ENCODE measurements at places on chromosomes 5 and 9. TPM values are rescaled to one million over a fixed set of nuclear protein-coding genes. Genes with fewer than 3 reads are reported as not detected.

The PCDHB8 gene
- 0.26 TPM for total RNA-seq

The ASS1 gene
- 223 TPM for total RNA-seq

The SWI5 gene
- 35.7 TPM for total RNA-seq

The TMEM252 gene
- total RNA-seq = not detected

The SLC4A9 gene
- total RNA-seq = not detected

The HSPB3 gene
- 21.1 TPM for total RNA-seq

The SLC1A3 gene
- total RNA-seq = 3.1 TPM

The PCDHB16 gene
- total RNA-seq = 0.51 TPM

The PCDHGA2 gene
- 4.5 TPM for total RNA-seq

The GPX8 gene
- 84.7 TPM for total RNA-seq

The OR1Q1 gene
- total RNA-seq = not detected

The TXNDC8 gene
- not detected for total RNA-seq

The PRRX2 gene
- 4.6 TPM for total RNA-seq

The ADCY2 gene
- under 0.01 TPM for total RNA-seq

The ARHGEF28 gene
- total RNA-seq = 34.3 TPM

GRCh38 chr9:130681769-130682420 lies 11.7 kb upstream of the EXOSC2 start:
- no peak overlapping the region for H3K27ac ChIP-seq
- peak overlapping the region; percentile 34 for H3K4me3 ChIP-seq
- H3K27me3 ChIP-seq = no peaks in the 10 kb centered on the region

DNA sequence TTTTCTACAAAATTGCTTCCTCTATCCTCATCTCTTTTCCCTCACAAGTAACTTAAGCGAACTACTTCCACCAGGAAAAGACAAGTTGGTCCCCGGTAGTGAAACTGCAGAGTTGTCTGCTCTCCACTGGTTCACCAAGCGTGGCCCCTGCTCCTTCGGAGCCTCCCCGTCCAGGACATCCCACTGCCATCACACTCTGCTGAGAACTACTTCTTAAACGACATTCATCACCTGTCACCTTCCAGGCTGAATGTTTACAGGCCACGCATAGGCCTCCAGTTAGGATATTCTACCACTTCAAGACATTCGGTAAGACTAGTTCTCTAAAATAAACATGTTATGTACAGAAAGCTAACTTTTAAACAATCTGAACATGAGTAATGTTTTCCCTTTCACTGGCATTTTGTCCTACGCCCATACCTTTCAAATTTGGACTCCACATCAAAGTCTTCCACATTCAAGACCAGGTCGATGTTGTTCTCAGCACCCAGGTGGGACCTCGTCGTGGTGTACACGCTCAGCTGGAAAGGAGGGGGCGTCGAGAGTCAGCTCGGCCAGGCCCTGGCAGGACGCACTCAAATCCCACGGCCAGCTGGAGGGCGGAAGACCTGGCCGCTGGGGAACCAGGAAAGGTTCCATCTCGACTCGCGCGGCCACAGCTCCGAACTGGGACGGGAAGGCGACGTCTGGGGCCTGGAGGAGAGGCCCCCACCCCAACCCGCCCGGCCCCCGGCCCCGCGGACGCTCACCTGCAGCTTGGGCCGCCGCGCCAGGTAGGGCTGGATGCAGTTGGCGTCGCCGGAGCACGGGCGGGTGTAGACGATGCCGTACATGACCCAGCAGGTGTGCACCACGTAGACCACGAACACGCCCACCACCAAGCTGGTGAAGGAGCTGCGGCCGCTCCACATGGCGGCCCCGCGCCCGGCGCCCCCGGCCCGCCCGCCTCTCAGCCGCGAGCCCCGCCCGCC lies 683 bp downstream of the CLPTM1L start:
- H3K4me1 ChIP-seq = peaks cover 3% of the 10 kb centered on the region
- H3K27ac ChIP-seq = peak overlapping the region; percentile 41
- H3K27me3 ChIP-seq = no peaks in the 10 kb centered on the region
- peak overlapping the region; percentile 80 for H3K4me3 ChIP-seq

DNA sequence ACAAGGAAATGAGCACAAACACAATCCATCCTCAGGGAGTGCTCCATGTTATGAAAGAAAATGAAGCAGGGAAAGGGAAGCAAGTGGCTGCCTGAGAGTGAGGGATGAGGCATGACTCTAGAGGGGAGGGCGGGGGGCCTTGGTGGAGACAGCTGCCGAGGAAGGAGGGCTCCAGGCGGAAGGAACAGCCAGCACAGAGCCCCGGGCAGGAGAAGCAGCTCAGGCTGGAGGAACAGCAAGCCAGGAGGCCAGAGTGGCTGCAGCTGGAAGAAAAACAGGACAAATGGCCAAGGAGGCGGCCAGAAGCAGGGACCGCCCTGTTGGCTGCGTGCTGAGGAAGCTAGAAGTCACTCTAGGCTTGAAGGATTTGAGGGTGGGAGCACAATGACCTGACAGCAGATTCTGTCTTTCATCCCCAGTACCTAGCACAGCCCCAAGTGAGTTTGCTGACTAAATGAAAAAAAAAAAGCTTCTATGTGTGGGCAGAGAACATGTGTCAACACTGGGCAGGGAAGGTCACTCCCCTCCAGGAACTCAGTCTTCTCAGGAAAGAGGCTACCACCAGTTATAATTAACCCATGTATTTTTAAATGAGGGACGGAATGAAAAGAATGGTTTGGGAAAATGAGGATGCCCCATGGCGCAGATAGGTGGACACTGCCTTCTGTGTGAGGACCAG lies 142.8 kb downstream of the DCP2 start:
- DNase-seq = no peak
- H3K36me3 ChIP-seq = no peaks in the 10 kb centered on the region
- peaks cover 3% of the 10 kb centered on the region for H3K4me1 ChIP-seq
- no peaks in the 10 kb centered on the region for H3K27me3 ChIP-seq
- no peak overlapping the region for H3K27ac ChIP-seq

- no peaks in the 10 kb centered on the region for H3K27me3 ChIP-seq
- no peak overlapping the region for H3K4me3 ChIP-seq
- no peaks in the 10 kb centered on the region for H3K4me1 ChIP-seq
- H3K36me3 ChIP-seq = no peaks in the 10 kb centered on the region
- H3K27ac ChIP-seq = no peak overlapping the region
Observed at GRCh38 chr5:36619012-36619635, 12.7 kb downstream of the SLC1A3 start.

- peak; percentile 10 for DNase-seq
- no peaks in the 10 kb centered on the region for H3K36me3 ChIP-seq
- H3K27ac ChIP-seq = peak overlapping the region; percentile 31
- no peaks in the 10 kb centered on the region for H3K27me3 ChIP-seq
Observed at GRCh38 chr9:26262421-26263107, 584.3 kb upstream of the TUSC1 start.

- DNase-seq = peak; percentile 9
- no peak overlapping the region for H3K4me3 ChIP-seq
- peaks cover 22% of the 10 kb centered on the region for H3K4me1 ChIP-seq
- H3K27me3 ChIP-seq = no peaks in the 10 kb centered on the region
Observed at GRCh38 chr9:34256104-34256503, 73.0 kb downstream of the KIF24 start.

GRCh38 chr5:16932401-16932800 lies 3.7 kb downstream of the MYO10 start:
- DNase-seq = no peak
- no peaks in the 10 kb centered on the region for H3K27me3 ChIP-seq
- peaks cover 7% of the 10 kb centered on the region for H3K4me1 ChIP-seq
- no peak overlapping the region for H3K27ac ChIP-seq
- no peaks in the 10 kb centered on the region for H3K36me3 ChIP-seq

DNA sequence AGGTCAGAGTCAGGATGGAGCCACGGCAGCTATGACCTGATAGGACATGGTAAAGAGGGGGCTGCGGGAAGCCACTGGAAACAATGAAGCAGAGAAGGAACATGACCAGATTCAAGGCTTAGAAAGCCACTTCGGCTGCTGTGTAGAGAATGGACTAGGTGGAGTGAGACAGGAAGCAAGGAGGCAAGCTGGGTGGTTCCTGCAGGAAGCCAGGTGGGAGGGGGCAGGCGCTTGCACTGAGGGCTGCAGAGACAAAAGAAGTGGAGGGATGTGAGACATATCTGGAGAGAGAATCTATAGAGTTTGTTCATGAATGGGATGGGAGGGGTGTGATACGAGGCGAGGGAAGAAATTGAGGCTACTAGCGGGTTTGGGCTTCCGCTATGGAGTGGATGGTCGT lies 19.0 kb upstream of the N4BP3 start:
- no peak overlapping the region for H3K27ac ChIP-seq
- H3K4me1 ChIP-seq = no peaks in the 10 kb centered on the region
- H3K4me3 ChIP-seq = no peak overlapping the region
- H3K27me3 ChIP-seq = no peaks in the 10 kb centered on the region
- no peaks in the 10 kb centered on the region for H3K36me3 ChIP-seq

DNA sequence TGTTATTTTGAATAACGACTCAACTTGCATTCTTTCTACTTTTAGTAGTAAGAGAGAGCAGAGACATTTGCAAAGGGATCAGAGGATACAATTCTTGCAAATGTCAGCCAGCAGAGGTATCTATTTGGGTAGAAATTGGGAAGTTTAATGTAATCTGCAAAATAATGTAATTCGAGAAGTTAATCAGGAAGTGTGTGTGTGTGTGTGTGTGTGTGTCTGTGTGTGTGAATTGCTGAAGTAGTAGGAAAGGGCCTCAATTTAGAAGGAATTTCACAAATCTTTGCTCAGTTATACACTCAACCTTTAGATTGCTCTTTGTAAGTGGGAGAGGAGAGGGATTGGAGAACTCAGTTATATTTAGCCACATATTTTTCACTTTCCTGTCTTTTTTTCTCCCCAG lies 11.0 kb upstream of the IFNA1 start:
- DNase-seq = no peak
- H3K36me3 ChIP-seq = no peaks in the 10 kb centered on the region
- peaks cover 10% of the 10 kb centered on the region for H3K27me3 ChIP-seq
- no peak overlapping the region for H3K4me3 ChIP-seq
- H3K27ac ChIP-seq = no peak overlapping the region
- H3K4me1 ChIP-seq = no peaks in the 10 kb centered on the region

DNA sequence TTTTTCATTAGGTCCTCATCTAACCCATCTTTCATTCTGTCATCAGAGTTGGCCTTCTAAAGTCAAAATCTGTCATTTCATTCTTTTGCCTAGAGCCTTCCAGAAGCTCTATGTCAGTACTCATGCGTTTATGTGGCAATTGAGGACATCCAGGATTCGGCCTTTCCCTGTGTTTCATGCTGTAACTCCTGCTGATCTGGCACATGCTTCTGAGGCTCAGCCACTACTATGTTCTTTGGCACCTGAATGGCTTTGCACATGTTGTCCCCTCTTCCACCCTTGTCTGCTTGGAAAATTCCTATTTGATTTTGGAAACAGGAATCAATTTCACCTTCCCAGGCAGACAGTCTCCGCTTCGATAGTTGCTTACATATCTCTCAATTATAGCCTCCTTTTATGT lies 84.9 kb downstream of the GDNF start:
- no peak for DNase-seq
- H3K4me1 ChIP-seq = no peaks in the 10 kb centered on the region
- no peaks in the 10 kb centered on the region for H3K36me3 ChIP-seq
- no peaks in the 10 kb centered on the region for H3K27me3 ChIP-seq
- H3K4me3 ChIP-seq = no peak overlapping the region

DNA sequence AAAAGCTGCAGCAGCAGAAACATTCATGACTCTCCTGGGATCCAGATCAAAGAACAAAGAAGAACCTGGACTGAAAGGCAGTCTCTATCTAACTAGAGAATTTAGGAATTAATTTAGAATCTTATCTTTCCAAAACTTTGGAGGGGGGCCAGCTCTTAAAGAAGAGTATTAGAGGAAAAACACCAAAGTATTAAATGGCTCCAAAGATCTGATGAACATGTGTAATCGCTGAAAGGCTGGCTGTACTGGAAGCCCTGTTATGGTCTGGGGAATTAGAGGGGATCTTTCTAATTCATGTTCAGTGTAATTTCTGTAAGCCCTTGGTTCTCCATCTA lies 316.8 kb downstream of the CWC27 start:
- no peak overlapping the region for H3K4me3 ChIP-seq
- no peaks in the 10 kb centered on the region for H3K36me3 ChIP-seq
- H3K27ac ChIP-seq = no peak overlapping the region
- H3K27me3 ChIP-seq = no peaks in the 10 kb centered on the region

GRCh38 chr5:58264276-58264675 lies 195.6 kb downstream of the PLK2 start:
- no peaks in the 10 kb centered on the region for H3K27me3 ChIP-seq
- H3K4me3 ChIP-seq = no peak overlapping the region
- H3K27ac ChIP-seq = no peak overlapping the region
- H3K4me1 ChIP-seq = peaks cover 2% of the 10 kb centered on the region
- no peak for DNase-seq
- H3K36me3 ChIP-seq = no peaks in the 10 kb centered on the region

DNA sequence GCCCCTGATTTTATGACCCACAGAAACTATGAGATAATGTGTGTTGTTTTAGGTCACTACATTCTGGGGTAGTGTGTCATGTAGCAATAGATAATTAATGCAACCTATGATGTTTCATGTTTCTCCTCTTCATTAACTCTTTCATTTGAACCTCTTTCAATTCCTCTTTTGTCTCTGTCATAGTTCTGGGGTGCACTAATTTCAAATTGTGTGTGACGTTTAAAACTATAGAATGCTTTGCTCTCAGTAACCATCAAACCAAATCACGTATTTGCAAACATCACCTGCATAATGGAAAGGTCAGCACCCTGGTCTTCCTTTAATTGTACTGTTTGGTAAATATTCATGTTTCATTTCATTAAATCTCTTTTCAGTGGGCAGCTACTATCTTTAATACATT lies 621.6 kb downstream of the TLR4 start:
- H3K27ac ChIP-seq = no peak overlapping the region
- no peak for DNase-seq
- no peaks in the 10 kb centered on the region for H3K4me1 ChIP-seq
- no peak overlapping the region for H3K4me3 ChIP-seq
- H3K27me3 ChIP-seq = no peaks in the 10 kb centered on the region

GRCh38 chr9:12771891-12772290 lies 2.9 kb upstream of the LURAP1L start:
- H3K27me3 ChIP-seq = no peaks in the 10 kb centered on the region
- no peak overlapping the region for H3K4me3 ChIP-seq
- H3K36me3 ChIP-seq = no peaks in the 10 kb centered on the region
- H3K27ac ChIP-seq = no peak overlapping the region
- DNase-seq = peak; percentile 59

DNA sequence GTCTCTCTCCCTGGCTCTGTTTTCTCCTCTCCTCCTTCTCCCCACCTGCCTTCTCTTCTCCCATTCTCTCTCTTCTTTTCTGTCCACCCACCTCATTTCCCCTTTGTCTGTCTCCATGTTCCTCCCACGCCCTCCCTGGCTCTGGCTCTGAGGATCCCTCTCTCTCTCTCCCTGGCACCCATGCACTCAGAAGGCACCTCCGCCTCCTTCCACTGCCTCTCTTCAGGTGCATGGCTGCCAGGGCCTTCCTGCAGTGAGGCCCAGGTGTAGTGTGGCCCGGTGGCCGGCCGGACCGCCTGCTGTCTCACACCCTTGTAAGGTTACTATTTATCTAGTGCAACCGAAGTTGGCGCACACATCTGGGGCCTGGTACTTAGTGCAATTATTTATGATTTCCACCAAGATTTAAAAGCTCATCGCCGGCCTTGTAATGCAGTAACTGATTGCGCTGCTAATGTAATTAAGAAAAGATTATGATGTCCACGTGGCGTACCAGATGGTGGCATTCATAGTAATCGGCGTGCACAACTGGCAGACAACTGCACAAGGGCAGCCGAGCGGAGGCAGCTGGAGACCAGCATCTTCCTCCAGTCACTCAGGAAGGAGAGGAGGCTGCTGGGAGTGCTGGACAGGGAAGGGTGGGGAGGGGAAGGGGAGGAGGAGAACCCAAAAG lies 50.4 kb upstream of the MVB12B start:
- no peak overlapping the region for H3K27ac ChIP-seq
- H3K36me3 ChIP-seq = no peaks in the 10 kb centered on the region
- H3K27me3 ChIP-seq = no peaks in the 10 kb centered on the region
- no peaks in the 10 kb centered on the region for H3K4me1 ChIP-seq

- H3K4me3 ChIP-seq = no peak overlapping the region
- peaks cover 2% of the 10 kb centered on the region for H3K4me1 ChIP-seq
- no peak for DNase-seq
- no peak overlapping the region for H3K27ac ChIP-seq
- no peaks in the 10 kb centered on the region for H3K36me3 ChIP-seq
Observed at GRCh38 chr9:133828338-133828997, 90.3 kb upstream of the SARDH start.
